Activated T-cell treated with anti-CD3 and anti-CD28 coated beads for 4 hours (primary cell): ENCODE measurements at places on chromosomes 5 and 9.
A peak's percentile ranks its signal among the peaks of the same experiment; 100 is the strongest.

DNA sequence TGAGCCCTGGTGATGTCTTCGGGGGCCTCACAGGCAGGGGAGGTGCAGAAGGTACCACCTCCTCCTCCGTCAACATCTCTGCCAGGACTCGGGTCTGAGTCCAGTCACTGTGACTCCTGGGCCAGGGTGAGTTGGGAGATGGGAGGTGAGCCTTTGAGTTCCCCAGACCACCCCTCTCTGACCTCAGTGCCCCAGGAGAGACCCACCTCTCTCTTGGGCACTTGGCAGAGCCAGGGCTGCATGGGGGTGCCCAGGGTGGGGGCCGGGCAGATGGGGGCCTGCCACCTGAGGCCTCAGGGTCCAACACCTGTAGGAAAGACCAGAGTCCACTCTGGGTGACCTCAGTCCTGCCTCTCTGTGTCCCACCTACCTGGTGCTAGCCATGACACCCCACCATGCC is 6.8 kb downstream of the KIF12 start:
- no peak for DNase-seq

- DNase-seq: peak; percentile 66
Observed at GRCh38 chr9:34992376-34992951, 2.9 kb downstream of the DNAJB5 start.

DNA sequence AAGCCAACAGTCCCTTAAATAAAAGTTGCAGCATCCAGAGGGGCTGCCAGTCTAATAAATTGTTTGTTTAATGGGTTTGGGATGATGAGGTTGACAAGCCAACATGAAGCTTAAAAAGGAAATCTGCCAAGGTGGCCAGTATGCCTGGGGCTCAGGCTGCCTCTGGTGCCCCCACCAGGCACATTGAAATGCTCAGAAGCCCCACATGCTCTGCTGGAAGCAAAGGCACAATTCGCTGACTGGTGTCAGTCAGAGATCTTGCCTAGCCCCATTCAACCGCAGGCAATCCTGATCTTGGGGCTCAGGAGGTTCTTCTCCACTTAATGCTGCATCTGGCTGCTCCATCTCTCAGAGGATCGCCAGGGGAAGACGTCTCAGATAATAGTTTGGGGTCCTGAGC is 44.2 kb upstream of the TCERG1 start:
- no peak for DNase-seq

GRCh38 chr5:20497356-20497755 is 509.4 kb upstream of the CDH18 start:
- no peak for DNase-seq

GRCh38 chr5:130706696-130707095 is 458.4 kb downstream of the HINT1 start:
- no peak for DNase-seq

GRCh38 chr9:27534131-27534530 is 4.5 kb upstream of the MOB3B start:
- DNase-seq: no peak

DNA sequence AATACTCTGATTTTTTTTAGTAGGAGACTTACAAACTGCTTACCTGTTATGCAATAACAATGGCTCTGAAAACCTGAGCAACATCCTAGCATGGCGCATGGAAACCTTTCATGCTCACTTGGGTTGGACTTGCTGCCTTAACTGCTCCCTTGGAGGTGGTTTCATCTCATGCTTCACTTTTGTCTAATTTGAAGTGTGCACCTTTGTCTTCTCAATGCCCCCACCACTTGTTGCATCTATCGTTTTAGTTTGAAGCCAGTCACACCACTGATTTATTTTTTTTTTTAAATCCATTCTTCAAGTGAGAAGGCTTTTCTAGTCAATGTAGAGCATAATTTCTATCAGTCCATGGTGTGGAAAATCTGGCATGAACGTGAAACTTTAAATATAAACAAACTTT is 63.2 kb downstream of the CFAP90 start:
- no peak for DNase-seq

- no peak for DNase-seq
Observed at GRCh38 chr9:106529616-106530015, 333.4 kb upstream of the ZNF462 start.

DNA sequence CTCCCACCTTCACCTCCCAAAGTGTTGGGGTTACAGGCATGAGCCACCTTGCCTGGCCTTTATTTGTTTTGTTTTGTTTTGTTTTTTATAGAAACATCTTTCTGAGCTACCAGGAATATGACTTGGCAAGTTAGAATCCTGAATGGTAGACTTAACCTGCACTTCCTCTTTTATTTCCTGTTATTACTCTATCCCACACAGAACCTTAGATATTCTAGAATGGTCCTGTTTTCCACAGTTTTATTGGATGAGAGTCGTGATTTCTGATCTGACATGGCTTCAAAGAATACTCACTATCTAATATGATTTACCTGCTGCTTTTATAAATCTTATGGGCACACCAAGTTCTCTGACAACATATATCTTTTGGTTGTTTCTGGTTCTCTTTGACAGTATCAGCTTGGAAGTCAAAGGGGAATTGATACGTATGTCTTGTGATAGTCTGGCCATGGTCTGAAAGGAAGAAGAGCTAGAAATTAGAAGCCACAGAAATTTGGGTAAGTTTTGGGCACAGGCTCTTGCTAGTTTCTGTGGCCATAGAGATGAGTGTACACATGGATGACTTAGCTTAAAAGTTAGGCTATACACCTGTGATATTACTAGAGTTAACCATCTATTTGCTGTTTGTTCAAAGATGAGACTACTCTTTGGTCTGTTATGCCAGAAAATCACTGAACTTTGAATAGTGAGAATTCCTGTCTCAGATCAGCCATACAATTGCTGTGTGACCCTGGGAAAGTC is 4.7 kb upstream of the PANK3 start:
- DNase-seq: no peak

- peak; percentile 37 for DNase-seq
Observed at GRCh38 chr5:180080486-180081280, 9.1 kb upstream of the RNF130 start.

- no peak for DNase-seq
Observed at GRCh38 chr9:95807326-95807947, 68.1 kb upstream of the ERCC6L2 start.

GRCh38 chr5:104295991-104296390 is 733.4 kb upstream of the NUDT12 start:
- no peak for DNase-seq

DNA sequence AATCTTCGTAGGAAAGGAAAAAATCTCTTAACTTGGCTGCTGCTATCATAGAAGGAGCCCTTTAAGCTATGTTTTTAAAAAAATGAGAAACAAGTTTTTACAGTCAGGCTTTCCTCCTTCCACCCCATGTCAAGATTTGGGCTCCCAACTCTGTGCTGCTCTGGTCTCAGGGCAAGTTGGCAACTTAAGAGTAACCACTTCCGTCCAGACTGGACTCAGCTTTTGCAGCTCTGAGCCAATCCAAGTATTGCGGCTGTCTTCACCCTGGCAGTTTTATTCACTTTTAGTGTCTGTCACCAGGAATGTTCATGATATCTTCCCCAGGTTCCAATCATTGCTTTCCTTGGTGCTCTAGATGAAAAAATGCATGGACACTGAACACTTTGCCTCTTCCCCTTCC is 115.9 kb upstream of the GAS1 start:
- no peak for DNase-seq

DNA sequence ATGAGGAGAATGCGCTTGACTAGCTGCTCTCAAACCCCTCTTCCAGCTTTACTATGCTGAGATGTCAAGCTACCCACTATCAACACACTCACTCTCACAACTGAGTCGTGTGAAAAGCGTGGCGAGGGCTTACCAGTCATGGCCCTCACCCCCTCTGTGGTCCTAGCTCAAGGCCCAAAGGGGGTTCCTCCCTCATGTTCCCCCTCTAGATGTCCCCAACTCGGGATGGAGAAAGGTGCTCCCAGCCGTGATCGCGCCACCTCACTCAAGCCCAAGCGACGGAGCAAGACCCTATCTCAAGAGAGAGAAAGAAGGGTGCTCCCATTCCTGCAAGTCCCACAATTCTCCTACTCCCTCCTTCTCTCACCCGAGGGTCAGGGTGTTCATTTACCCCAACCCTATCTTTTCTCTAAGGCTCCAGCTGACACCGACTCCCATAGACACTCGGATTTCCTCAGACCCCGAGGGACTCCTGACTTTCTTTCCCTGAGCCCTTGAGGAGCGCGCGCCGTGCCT is 559 bp downstream of the SLC38A9 start:
- no peak for DNase-seq

DNA sequence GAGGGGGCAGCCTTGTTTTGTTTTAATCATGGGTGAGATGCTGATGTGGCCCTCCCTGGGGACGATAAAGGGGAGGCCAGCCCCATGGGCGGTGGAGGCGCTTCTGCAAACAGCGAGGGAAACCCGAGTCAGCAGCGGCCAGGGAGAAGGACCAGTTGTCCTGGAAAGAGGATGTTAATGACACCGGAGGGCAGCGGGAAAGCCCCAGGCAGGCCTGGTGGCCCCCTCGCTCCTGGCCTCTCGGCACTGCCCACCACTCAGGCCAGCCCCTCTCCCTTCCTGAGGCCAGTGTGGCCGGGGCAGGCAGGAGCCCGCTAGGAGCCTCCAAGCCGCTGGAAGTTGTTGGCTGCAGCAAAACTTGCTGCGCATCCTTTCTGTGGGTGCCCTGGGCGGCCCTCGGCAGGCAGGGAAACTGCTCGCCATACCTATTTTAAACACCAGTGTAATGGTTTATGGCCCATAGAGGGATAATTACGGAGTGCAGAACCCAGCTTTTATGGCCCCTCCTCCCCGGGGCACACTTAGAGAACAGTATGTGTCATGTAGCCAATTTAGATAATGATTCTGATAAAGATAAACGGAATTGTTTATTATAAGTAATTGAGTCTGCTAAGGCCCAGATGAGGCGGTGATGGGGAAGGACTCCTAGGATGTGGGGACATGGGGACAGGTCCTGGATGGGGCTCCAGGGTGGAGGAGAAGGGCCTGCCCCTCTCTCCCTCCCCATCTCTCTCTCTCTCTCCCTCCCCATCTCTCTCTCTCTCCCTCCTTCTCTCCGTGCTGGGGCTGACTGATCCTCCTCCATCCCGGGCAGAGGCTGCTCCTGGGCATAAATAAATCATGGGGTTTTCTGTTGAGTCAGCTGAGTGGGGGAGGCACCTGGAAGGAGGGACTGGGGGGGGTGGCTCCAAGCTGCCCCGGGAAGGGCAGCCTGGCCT is 36.9 kb downstream of the LMX1B start:
- no peak for DNase-seq

- no peak for DNase-seq
Observed at GRCh38 chr5:127386557-127386956, 96.0 kb downstream of the MEGF10 start.

DNA sequence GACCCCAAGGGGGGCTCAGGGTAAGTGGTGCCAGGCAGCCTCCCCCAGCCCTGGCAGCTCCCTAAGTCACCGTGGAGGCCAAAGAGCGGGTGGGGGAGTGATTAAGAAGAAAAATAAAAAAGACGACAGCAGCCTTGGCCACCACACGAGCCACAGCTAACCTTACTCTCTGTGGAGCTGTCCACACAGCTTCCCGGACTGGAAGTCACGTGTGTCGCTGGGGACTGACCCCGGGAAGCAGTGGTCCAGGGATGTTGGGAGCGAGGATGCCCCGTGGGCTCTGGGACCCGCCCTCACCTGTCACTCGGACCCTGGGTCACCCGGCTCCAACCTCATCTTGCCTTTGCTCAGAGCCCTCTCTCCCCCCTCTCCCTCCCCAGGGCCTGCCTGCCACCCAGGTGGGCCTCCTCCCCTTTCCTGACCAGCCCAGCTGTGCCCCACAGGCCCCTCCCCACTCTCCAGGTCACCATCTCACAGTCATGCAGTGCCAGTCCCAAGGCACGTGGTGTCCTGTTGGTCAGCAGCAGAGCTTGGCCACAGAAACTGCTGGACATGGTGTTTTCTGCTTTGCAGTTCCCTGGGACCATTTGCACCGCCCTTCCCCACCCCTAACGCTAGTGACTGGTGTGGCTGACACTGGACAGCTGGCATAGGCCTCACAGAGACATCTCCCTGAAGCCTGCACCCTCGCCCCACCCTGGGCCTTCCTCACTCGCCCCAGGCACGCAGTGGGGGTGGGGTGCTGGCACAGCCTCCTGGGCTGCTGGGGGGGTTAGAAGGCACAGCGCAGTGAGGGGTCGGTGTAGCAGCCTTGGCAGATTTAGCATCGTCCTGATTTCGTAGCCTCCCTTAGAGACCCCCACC is 9.8 kb upstream of the EXOC3 start:
- no peak for DNase-seq

- DNase-seq: no peak
Observed at GRCh38 chr5:104178829-104179456, 616.4 kb upstream of the NUDT12 start.

DNA sequence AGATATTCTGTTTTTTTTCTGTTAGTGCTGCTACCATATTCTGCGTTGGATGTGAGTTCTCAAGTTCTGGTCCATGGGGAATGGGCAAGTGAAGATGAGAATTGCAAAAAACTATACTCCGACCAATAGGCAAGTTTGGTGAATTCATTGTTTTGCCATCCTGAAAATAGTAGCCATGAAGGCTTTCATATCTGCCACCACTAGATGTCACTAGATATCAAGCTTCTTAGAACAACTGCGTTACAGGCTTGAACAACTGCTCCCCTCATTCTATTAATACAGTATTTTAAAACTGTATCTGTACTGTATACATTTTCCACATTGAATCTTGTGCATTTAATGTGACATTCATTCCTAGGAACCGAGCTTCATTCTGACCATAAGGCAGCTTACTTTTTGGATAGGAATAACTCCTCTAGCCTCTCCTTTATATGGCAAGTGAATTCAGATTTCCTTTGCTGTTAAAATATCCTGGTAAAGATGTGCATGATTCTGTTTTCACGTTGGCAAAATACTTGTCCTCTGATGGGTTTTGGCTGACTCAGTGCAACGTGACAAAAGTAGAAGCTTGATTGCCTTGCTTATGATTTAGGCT is 163.6 kb downstream of the SREK1 start:
- no peak for DNase-seq

DNA sequence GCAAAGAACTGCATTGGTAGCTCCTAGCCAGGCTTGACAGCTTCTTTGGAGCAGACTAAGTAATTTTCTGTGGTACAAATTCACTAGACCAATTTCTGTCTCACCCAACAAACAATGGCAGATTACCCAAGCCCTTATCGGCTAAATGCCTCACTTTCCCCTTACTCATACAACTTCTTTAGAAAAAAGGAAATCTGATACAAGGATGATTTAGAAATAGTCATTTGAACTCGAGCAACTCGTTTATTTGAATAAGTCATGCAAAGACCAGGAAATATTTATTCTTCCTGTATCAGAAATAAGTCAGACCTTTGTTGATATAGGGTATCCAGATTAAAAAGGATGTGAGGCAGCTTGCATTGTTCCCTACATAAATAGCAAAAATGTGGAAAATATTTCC is 170.4 kb upstream of the CDH6 start:
- DNase-seq: no peak

GRCh38 chr9:108489567-108489966 is 366.2 kb downstream of the ACTL7B start:
- no peak for DNase-seq

DNA sequence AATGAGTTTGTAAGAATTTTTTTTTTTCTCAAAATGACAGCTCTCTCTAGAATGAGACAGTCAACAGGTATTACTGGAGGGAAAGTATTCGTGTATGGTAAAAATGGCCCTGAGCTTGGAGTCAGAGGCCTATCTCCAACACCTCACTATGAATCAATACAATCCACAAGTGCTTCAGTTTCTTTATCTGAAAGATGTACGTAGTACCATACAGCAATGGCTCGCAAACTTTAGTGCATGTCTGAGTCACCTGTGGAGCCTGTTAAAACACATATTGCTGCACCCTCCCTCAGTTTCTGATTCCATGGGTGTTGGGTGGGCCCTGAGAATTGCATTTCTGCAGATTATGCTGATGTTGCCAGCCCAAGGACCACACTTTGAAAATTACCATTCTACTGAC is 44.6 kb downstream of the DMRT2 start:
- DNase-seq: no peak
